ENCODE measurements at places on chromosomes 2 and 18.

DNA sequence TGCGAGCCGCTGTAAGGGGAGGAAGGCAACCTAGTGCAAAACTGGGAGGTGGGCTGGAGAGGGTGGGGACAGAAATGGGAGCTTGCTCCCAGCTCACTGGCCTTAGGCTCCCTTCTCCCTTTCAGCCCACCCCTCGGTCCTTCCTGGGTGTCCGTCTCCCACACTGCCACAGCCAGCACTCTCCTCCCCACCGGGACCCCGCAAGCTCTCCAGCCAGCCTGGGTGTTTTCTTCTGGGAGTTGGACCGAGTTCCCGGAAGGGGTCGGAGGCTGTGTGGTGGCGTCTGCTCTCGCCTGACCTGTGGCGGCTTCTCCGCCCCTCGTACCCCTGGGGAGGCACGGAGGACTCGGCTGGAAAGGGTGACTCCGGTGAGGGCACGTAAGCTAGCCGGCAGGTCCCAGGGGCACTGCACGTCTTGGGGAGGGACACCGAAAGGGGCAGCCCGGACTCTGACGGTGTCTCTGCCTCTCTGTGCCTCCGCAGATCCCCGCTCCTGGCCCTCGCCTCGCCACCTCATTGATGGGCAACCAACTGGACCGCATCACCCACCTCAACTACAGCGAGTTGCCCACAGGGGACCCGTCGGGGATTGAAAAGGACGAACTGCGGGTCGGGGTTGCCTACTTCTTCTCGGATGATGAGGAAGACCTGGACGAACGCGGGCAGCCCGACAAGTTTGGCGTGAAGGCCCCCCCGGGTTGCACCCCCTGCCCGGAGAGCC is 1.1 kb downstream of the LRATD1 start:
- DNase-seq: no peak
- H3K27me3 ChIP-seq: no peaks in the 10 kb centered on the region

- H3K4me1 ChIP-seq: no peaks in the 10 kb centered on the region
- H3K27me3 ChIP-seq: no peaks in the 10 kb centered on the region
- H3K4me3 ChIP-seq: no peak overlapping the region
- no peak overlapping the region for H3K27ac ChIP-seq
- no peak for DNase-seq
Measured at GRCh38 chr2:120973196-120973595, 237.5 kb downstream of the GLI2 start.

GRCh38 chr2:196233021-196233804 is 61.8 kb upstream of the STK17B start:
- H3K4me3 ChIP-seq: no peak overlapping the region
- no peaks in the 10 kb centered on the region for H3K36me3 ChIP-seq
- no peaks in the 10 kb centered on the region for H3K27me3 ChIP-seq

- DNase-seq: no peak
- H3K36me3 ChIP-seq: peaks cover 45% of the 10 kb centered on the region
- H3K27ac ChIP-seq: no peak overlapping the region
- H3K4me3 ChIP-seq: no peak overlapping the region
- no peaks in the 10 kb centered on the region for H3K27me3 ChIP-seq
Measured at GRCh38 chr18:35993013-35993412, 20.5 kb downstream of the RMP24 start.

- H3K4me1 ChIP-seq: peaks cover 4% of the 10 kb centered on the region
- H3K36me3 ChIP-seq: no peaks in the 10 kb centered on the region
Measured at GRCh38 chr2:151260573-151261230, 961 bp downstream of the RBM43 start.

GRCh38 chr2:96683972-96684820 is 41.6 kb downstream of the FER1L5 start:
- no peak overlapping the region for H3K27ac ChIP-seq
- H3K4me1 ChIP-seq: no peaks in the 10 kb centered on the region
- no peaks in the 10 kb centered on the region for H3K36me3 ChIP-seq
- no peak overlapping the region for H3K4me3 ChIP-seq
- no peaks in the 10 kb centered on the region for H3K27me3 ChIP-seq
- DNase-seq: no peak

DNA sequence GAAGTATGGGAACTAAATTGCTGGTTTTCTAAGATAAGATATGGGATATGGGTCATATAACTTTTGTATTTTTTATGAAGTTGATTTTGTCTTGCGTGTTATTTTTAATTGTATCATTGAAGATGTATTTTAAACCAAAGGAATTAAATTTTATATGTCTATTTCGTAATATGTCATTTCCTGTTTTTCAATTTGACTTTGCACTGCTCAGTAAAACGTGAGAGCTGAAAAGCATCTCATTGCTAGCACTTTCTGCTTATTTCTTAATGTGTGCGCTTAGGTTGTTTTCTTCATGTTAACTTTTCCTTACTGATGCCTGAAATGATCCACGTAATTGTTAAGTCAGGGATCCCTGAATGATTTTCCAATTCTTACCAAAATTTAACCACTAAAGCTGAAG is 41.2 kb upstream of the KLF11 start:
- no peaks in the 10 kb centered on the region for H3K36me3 ChIP-seq
- peak overlapping the region; percentile 46 for H3K27ac ChIP-seq
- no peak for DNase-seq
- no peaks in the 10 kb centered on the region for H3K4me1 ChIP-seq
- H3K27me3 ChIP-seq: no peaks in the 10 kb centered on the region
- no peak overlapping the region for H3K4me3 ChIP-seq
